ENCODE measurements at places on chromosomes 6 and 20.

- DNase-seq = no peak
Observed at GRCh38 chr20:13458860-13459451, 179.8 kb downstream of the TASP1 start.

GRCh38 chr20:23918101-23918862, 38.7 kb upstream of the CST5 start:
- DNase-seq = no peak

DNA sequence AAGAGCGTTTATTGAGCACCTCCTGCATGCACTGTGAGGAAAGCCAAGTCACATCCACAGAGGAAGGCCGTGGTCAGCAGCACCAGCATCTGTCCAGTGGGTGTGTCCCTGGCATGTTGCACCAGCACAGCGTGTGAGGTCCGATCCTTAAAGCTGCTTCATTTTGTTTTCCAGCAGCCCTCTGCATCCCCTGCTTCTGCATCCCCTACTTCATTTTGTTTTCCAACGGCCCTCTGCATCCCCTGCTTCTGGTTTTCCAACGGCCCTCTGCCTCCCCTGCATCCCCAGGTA, 147.8 kb downstream of the SYCP2 start:
- DNase-seq = no peak

DNA sequence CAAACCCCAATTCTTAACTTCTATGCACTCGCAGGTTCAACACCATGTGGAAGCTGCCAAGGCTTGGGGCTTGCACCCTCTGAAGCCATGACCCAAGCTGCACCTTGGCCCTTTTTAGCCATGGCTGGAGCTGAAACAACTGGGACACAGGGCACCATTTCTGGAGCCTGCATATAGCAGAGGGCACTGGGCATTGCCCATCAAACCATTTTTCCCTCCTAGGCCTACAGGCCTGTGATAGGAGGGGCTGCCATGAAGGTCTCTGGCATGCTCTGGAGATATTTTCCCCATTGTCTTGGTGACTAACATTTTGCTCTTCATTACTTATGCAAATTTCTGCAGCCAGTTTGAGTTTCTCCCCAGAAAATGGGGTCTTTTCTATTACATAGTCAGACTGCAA, 484.7 kb downstream of the EPHA7 start:
- no peak for DNase-seq

- no peak for DNase-seq
Observed at GRCh38 chr6:3356056-3356823, 97.5 kb downstream of the PSMG4 start.

DNA sequence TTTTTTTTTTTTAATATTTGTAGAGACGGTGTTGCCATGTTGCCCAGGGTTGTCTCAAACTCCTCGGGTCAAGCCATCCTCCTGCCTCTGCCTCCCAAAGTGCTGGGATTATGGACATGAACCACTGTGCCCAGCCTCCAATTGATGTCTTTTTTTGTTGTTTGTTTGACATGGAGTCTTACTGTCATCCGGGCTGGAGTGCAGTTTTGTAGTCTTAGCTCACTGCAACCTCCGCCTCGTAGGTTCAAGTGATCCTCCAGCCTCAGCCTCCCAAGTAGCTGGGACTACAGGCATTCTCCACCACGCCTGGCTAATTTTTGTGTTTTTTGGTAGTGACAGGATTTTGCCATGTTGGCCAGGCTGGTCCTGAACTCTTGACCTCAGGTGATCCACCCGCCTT, 9.4 kb upstream of the MROH8 start:
- DNase-seq = no peak

DNA sequence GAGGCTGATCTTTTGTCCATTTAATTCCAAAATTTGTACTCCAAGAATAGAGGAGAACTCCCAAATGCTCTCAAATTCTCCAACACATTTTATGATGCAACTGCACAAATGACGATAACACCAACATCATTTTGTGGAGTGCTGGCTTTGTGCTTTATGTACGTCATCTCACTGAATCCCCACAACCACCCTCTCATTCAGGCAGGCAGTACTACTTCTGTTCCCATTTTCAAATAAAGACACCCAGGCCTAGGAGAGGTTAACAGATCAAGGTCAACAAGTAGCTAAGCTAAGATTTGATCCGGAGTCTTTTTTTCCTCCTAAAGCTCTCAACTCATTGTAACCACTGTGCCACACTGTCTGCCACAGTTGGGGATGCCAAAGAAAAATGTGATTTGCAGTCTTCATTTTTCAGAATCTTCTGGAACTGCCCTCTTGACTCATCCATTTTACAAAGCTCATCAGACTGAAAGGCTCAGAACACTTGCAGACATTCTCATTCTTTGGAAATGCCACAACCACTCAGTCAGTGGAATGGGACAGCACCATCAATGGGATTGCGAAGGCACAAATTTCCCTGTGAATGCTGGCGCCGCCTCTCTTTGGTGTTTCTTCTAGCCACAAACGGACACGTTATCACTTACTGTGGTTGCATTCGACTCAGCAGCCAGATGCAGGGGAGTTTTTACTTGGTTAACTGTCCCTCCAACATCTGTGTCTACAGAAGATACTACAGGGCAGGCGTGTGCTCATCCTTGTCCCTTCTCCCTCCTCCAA, 184.4 kb downstream of the GJA10 start:
- no peak for DNase-seq

DNA sequence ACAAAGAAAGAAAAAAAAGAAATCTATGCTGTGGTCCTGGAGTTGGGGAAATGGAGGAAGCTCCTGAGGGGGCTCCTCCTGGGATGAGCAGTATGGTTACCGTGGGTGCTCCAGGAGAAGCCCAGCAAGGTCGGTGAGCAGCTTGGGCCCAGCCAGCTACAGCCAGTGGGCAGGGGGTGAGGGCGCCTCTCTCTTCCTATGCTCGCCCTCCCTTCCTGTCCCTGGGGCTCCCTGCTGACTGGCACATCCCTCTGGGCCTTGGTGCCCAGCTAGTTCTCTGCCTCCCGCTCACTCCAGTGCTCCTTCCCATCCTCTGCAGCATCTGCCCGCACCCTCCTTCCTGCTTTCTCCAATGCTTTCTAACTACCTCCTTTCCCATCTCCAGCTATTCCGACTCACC, 16.6 kb downstream of the CD40 start:
- DNase-seq = no peak

All from type B pancreatic cell (in vitro differentiated cells).